ENCODE measurements at places on chromosomes 7 and 10.

GRCh38 chr10:128979405-128979804 is 487.6 kb upstream of the MGMT start:
- no peak for DNase-seq

- no peak for DNase-seq
Observed at GRCh38 chr7:105987046-105987445, 24.0 kb downstream of the CDHR3 start.

GRCh38 chr10:23070913-23071218 is 24.5 kb upstream of the MSRB2 start:
- no peak for DNase-seq

DNA sequence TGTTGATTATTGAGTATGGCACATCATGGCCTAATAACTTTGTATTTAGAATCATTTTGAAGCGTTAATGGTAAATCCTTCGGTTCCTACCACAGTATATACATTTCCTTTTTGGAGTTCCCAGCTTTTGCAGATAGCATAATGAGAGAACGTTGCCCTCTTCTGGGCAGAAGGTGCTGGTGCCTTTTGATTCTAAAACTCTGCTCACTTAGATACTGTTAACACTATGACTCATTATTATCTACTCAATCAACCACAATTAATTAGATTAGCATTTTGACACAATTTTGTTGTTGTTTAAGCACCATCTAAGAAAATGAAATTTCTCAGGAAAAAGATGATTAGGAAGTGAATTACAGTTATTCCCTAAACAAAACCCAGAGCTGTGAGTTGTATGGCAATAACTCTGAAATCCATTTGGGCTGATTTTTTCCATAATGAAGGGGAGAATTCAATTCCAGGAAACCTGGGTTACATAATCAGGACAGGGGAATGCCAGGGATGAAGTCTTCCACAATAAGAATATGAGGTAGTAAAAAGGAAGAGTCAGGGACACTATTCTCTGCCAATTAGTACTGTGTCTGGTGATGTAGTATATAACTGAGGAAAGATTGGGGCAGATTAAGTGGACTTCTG is 11.5 kb upstream of the DLD start:
- DNase-seq = no peak

GRCh38 chr10:93319896-93320295 is 162.2 kb downstream of the MYOF start:
- no peak for DNase-seq

GRCh38 chr10:101616415-101617101 is 28.4 kb downstream of the DPCD start:
- no peak for DNase-seq

DNA sequence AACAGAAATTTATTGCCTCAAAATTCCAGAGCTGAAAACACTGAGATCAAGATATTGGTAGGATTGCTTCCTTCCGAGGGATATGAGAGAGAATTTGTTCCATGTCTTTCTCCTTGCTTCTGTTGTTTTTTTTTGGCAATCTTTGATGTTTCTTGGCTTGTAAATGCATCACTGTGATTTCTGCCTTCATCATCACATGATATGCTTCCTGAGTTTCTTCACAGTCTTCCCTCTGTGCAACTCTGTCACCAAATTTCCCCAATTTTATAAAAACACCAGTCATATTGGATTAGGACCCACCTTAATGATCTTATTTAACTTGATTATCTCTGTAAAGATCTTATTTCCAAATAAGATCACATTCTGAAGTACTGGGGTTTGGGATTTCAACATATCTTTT is 14.7 kb downstream of the TMEM236 start:
- no peak for DNase-seq

Measured in naive thymus-derived CD8-positive, alpha-beta T cell (primary cell).